Right atrium auricular region (tissue), 2 donors: ENCODE measurements at places on chromosomes 7 and 10.

- DNase-seq: no peak
- no peaks in the 10 kb centered on the region for H3K36me3 ChIP-seq
- H3K4me3 ChIP-seq: no peak overlapping the region
- no peaks in the 10 kb centered on the region for H3K27me3 ChIP-seq
Measured at GRCh38 chr7:115838829-115839228, 191.7 kb downstream of the TFEC start.

DNA sequence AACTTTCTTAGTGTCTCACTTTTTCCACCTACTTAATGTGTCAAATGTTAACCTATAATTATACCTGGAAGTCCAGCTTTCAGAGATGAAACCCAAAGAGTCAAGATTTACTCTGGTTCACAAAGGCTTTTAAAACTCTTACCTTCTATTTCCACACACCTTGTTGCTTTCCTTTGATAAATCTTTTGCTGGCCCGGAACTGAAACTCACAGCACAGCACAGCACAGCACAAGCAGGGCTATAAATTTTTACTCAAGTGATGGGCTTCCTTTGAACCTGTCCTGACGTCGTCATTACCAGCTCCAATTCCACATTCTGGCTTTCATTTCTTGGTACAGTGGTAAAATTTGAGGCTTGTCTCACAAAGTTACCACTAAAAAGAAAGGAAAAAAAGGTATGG, 861.0 kb downstream of the SORCS3 start:
- H3K27ac ChIP-seq: no peak overlapping the region
- no peak for DNase-seq
- H3K4me1 ChIP-seq: no peaks in the 10 kb centered on the region
- no peaks in the 10 kb centered on the region for H3K27me3 ChIP-seq
- no peaks in the 10 kb centered on the region for H3K36me3 ChIP-seq

- DNase-seq: no peak
- no peak overlapping the region for H3K4me3 ChIP-seq
- H3K27ac ChIP-seq: no peak overlapping the region
- no peaks in the 10 kb centered on the region for H3K27me3 ChIP-seq
- no peaks in the 10 kb centered on the region for H3K4me1 ChIP-seq
Measured at GRCh38 chr10:106740-107139, 28.5 kb upstream of the ZMYND11 start.

GRCh38 chr7:38187794-38188440, 9.9 kb downstream of the STARD3NL start:
- no peak overlapping the region for H3K4me3 ChIP-seq
- no peak for DNase-seq
- H3K27ac ChIP-seq: no peak overlapping the region
